Stimulated activated CD4-positive, alpha-beta T cell treated with anti-CD3 and anti-CD28 coated beads, TNF-alpha, amount 100 ng/mL, for 24 hours (primary cell): ENCODE measurements at places on chromosomes 12 and 14.
A peak's percentile ranks its signal among the peaks of the same experiment; 100 is the strongest.

GRCh38 chr12:112946236-112947000, 8.1 kb downstream of the OAS3 start:
- DNase-seq: no peak

- DNase-seq: no peak
Observed at GRCh38 chr12:53495903-53496751, 3.1 kb downstream of the MAP3K12 start.

DNA sequence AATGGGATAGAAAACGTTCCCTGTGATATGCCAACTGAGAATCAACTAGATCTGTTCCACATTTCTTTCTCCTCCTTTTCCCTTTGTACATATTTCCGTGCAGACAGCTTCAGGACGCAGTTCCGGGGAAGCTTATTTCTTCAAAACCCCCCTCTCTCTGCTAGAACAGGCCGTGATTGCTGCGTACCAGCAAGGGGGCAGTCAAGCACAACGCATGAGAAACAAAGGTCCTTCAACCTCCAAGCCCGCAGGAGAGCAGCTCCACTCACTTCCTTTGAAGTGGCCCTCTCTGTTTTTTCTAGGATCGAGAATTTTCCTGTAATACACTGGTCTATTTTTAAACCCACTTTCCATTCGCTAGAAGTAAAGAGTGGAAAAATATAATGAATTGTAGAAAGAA, 80.8 kb downstream of the ZNF664 start:
- DNase-seq: no peak

DNA sequence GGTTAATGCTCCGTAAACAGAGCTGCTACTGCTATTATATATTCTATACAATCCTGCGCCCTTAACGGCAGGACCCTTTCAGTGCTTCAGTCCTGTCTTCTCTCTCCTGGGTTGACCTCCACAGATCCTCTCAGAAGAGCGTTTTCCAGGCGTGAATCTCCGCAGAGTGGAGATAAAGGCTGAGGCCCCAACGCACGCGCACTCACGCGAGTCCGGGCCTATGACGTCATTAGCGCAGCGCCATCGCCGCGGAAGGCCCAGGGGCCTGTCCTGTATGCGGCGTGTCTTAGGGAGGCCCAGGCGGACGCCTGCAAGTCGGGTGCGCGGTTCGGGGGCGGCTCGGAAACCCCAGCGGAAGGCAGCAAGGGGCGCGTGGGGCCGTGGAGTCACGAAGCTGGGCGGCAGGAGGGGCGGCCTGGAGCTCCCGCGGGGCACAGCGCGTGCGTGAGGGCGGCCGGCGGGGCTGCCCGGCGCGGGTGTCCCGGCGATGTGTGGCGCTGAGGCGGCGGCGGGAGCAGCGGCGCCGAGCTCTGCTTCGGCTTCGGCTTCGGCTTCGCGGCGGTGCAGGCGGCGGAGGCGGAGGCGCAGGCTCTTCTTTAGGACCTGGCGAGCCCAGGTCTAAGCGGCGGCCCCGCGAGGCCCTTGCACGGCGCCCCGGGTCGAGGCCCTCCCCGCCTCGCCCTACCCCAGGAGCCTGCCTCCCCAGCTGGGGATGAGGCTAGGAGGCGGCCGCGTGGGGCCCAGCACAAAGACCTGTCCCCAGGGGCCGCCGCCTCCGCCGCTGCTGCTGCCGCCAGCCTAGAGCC, at the start of gene MAPKAPK5:
MAPKAPK5 (plus strand) TSS at position 479 of the 806 bp plus-strand sequence. CDS start 506 bp downstream, outside the sequence.
- DNase-seq: peak; percentile 97

GRCh38 chr14:95150910-95151309, 6.4 kb downstream of the DICER1 start:
- no peak for DNase-seq

- no peak for DNase-seq
Observed at GRCh38 chr12:94171595-94171930, 23.2 kb downstream of the PLXNC1 start.
